ENCODE measurements at places on chromosomes 11 and 22.

- no peak for DNase-seq
Observed at GRCh38 chr11:16958833-16959232, 55.4 kb downstream of the PLEKHA7 start.

GRCh38 chr11:116046127-116046526 is 541.9 kb upstream of the CADM1 start:
- DNase-seq = no peak

DNA sequence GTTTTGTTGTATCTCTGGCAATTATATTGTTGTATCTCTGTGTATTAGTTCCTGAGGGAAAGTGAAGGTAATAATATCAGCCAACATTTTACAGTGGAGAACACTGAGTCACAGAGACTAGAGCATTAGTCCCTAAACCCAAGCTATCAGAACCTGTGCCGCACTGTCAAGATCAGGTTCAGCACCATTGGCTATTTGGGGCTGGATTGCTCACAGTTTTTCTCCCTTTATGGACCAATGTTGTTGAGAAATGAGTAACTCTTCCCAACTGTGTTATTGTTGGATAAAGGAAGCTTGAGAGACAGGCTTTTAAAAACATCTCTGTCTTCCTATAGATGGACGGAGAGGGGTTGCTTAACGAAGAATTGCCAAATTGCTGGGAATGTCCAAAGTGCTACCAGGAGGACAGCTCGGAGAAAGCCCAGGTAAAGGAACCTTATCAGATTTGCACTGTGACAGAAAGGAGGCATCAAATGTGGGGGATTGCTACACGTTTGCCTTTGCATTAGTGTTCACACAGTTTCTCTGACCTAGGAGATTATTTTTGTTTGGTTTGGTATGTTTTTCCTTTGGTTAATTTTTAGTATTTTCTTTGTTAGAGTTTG is 18.2 kb upstream of the GRK2 start:
- DNase-seq = no peak

- DNase-seq = no peak
Observed at GRCh38 chr11:73077454-73077853, 64.7 kb downstream of the FCHSD2 start.

DNA sequence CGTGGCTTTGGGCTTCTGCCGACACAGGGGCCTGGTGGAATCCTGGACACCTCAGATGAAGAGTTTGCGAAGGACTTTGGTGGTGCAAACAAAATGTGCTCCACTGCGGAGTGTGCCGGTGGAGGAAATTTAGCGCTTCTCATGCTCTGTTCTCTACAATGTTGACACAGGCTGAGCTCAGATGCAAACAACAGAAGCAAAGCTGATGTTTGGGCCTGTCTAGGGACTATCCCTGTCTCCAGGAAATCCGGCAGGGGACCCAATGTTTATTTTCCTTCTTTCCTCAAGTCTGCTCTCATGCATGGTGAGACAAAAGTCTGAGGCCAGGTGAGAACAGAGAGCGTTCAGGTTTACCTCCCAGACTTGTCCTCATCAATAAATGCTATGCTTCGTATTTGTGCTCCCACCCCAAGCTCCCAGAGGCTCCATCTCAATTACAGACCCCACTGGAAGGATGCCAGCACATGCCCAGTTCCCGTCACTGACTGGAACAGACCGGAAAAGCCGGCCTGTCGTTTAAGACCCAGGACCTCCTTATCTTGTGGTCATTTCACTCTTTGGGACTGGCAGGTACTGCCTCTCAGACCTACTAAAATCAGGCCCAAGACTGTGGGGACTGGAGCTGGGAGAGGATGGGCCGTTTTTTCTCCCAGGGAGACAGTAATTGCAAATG is 105.7 kb upstream of the B3GAT1 start:
- no peak for DNase-seq

- DNase-seq = no peak
Observed at GRCh38 chr22:27829620-27830019, 28.1 kb upstream of the MN1 start.

DNA sequence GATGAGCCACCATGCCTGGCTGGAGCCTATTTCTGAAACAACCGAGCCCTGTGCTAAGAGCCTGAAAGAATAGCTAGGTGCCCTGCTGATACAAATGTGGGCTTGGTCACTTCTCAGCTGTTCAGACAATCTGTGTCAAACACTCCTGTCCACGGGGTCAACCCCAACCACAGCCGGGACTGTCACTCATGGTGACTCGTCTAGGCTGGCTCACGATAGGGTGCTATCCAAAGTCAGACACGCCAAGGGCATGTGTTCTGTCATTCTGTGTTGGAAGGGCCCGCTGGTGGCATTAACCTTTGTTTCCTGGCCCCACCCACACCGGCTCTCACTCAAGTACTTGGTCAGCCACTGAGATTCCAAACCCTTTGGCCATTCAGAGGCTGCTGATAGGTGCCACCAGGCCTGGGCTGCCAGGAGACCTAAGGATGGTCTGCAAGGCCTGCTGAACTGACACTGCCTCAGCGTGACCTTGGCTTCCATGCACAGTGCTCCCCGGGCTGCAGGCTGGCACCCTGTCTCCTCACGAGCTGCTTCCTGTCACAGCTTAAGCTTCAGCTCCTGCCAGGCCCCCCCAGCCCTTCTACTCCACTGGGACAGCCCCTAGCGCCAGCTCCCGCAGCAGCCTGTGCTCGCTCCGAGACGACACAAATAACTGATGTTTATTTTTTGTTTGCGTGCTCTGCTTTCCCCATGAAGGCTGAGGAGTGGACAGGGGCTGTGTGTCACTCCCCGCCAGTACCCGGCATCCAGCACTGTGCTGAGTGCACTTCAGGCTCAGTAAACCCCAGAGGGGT is 14.2 kb upstream of the CDC42BPG start:
- DNase-seq = no peak

Measured in stimulated activated CD8-positive, alpha-beta memory T cell treated with anti-CD3 and anti-CD28 coated beads, Interleukin-7, amount 100 ng/mL, for 24 hours (primary cell).